ENCODE measurements at places on chromosomes 16 and 17.

DNA sequence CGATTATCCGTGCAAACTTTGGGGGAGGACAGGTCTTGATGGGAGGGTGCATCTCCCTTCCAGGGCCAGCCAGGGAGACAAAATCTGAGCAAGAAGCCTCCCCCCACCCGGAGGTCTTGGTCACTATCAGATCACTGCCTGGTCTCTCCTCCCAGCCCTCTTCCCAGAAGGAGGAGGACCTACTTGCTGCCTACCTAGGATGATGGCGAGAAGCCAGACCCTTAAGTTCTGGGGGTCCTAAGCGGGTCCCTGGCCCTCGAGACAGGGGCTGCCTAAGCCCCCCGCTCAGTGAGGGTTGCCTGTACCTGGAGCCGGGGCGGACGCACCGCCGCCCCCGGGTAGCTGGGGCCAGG is 4.6 kb downstream of the TSPOAP1 start:
- DNase-seq, result no peak

DNA sequence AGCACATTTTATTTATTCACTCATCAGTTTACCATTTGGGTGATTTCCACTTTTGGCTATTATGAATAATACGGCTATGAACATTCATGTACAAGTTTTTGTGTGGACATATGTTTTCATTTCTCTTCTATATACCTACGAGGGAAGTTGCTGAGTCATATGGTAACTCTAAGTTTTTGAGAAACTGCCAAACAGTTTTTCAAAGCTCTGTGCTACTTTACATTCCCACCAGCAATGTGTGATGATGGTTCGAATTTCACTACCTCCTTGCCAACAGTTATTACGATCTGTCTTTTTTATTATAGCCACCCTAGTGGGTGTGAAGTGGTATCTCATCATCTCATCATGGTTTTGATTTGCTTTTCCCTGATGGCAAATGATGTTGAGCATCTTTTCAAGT is 63.7 kb upstream of the MRTFB start:
- no peak for DNase-seq

- DNase-seq, result no peak
Measured at GRCh38 chr17:2222301-2222700, 81.3 kb downstream of the SMG6 start.

DNA sequence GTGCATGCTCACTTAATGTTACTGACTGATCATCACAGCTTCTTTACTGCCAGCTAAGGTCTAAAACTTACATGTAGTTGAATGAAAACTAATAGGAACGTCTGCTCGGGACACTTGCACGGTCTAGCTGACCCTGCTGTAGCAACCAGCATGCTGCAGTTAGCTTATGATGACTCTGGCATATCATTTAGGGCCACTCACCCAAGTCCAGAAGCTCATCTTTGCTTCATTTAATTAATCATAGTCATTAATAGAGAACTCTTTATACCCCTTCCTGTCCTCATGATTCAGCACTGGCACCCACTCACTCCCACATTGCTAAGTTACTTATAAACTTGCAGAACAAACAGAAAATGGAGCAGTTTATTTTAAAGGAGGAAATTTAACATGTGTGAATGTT is 136.3 kb downstream of the NLK start:
- no peak for DNase-seq

DNA sequence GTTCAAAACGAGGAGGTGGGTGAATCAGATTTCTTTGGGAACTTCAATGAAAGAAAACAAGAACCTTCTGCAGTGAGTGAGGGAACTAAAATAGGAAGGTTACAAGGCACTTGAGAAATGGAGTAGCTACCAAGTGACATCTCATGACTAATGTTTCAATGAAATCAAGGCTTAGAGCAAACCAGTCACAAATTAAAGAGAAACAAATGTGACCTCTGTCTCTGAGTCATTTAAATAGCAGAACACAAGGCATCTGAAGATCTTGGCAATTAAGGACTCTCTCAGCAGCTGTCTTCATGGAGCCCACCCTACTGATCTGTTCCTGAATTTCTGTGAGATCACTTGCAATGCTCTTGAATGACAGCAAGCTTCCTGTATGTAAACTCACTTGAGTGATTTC is 109.5 kb downstream of the CDH11 start:
- no peak for DNase-seq

DNA sequence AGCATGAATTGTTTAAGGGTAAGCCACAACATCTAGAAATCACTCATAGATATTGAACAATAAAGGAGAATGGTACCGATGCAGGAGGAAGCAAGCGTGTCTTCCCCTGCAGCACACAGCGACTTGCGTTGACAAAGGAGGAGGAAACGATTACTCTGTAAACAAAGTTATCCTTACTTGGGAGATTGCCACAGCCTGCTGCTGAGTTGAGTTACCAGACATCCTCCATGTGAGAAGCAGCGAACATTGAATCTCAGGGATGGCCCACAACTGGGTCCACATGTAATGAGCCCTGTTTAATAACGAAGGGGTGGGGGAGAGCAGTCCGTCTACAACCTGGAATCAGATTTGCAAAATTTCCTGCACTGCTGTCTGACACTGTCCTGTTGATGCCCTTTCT is 27.7 kb downstream of the CLUH start:
- no peak for DNase-seq

GRCh38 chr16:12429756-12430155 is 373.9 kb downstream of the CPPED1 start:
- no peak for DNase-seq

DNA sequence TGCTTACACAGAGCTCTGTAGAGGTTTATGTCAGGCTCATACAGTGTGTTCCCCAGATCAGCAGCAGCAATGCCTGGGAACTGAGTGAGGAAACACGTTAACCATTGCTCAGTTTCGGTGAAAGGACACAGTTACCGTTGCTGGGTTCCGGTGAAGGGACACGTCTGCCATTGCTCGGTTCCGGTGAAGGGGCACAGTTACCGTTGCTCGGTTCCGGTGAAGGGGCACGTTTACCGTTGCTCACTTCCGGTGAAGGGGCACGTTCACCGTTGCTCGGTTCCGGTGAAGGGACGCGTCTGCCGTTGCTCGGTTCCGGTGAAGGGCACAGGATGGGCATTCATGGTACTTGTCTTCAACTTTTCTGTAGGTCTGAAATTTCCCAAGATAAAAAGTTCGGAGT is 81.7 kb downstream of the MRM3 start:
- DNase-seq, result no peak

DNA sequence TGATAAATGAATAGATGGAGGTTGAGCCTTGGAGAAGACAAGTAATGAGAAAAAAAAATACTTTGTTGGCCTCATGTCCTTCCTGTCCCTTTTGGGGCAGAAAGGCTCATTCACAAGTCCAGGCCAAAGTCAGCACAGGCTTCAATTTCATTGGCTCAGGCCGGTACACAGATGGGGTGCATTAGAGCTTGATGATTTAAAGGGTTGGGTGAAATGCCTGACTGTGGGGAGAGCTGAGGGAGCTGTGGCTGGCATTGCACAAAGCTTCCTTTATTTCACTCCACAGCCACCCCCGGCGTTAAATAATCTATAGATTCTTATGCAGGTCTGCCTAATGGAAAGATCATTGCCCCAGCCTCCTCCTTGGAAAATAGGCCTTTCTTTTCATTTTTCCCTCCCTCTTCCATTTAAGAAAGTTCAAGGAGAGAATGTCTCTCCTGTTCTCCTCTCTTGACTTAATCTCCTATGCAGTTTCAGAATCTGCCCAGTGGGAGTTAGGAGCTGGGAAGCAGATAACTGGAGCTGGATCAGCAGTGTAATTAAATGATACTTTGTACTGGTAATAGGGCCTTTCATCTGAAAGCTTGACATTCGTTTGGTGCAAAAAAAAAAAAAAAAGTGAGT is 24.4 kb downstream of the YPEL2 start:
- no peak for DNase-seq

DNA sequence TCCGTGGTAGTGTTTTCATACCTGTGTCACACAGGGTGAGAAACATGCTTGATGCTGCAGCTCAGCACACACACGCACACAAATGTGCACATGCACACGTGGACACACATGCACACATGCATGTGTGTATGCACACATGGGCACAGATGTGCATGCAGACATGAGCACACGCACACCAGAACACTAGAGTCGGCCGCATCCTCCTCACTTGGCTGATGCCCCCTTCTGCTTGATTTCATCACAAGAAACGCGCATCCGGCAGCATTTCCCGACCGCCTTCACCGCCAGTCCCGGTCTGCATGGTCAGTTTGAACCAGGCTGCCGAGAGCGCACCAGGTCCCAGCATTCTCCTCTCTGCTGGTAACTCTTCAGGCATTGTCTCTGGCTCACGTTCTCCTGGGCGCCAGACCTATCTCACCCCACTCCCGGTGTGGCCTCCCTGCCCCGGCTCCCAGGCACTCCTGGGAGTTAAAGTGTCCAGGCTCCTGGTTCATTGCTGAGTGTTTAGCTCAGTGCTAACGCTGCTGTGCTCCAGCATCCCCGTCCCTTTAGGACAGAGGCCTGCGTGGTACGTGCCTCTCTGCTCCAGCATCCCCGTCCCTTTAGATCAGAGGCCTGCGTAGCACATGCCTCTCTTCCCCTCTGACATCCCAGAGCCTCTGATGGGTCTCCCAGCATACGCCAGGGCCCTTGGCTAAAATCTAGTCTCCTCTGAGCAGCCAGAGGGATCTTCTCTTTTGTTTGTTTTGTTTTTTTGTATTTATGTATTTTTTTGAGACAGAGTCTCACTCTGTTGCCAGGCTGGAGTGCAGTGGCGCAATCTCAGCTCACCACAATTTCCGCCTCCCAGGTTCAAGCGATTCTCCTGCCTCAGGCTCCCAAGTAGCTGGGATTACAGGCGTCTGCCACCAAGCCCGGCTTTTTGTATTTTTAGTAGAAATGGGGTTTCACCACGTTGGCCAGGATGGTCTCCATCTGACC is 16.0 kb downstream of the BAIAP2 start:
- no peak for DNase-seq

DNA sequence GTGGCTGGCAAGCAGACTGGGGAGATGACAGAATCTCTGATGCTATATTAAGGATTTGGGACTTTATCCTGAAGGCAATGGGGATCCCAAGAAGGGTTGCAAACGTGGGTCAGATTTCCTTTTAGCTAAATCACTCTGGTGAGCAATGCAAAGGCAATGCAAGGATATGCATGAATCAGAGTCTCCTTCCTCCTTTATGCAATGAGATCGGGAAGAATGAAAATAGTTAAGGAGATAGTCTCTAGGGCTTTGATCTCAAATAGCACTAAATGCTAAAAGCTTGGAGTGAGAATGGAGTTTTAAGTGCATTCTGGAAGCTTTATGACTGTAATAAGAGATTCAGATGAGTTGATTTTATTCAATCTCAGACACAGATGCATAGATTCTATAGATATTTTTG is 27.2 kb upstream of the SHISA9 start:
- no peak for DNase-seq

- no peak for DNase-seq
Measured at GRCh38 chr17:39750131-39751015, 12.6 kb downstream of the GRB7 start.

GRCh38 chr17:55458978-55459377 is 37.3 kb upstream of the MMD start:
- no peak for DNase-seq

DNA sequence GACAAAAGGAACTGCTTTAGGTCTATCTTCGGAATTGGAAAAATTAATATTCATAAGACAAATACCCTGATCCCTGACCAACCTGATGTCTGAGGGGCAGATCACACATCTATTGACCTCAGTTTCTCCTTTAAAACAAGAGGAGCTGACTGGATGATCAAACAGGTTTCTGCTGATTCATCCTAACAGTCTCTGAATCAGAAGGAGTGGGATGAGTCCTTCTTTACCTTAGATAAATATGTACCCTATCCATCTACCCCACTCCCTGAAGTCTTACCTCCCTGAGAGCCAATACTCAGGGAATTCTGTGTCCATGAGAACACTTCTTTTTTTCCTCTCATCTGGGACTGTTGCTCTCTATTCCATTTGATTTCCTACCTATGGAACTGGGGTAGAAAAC is 80.3 kb upstream of the CRHR1 start:
- DNase-seq, result no peak

DNA sequence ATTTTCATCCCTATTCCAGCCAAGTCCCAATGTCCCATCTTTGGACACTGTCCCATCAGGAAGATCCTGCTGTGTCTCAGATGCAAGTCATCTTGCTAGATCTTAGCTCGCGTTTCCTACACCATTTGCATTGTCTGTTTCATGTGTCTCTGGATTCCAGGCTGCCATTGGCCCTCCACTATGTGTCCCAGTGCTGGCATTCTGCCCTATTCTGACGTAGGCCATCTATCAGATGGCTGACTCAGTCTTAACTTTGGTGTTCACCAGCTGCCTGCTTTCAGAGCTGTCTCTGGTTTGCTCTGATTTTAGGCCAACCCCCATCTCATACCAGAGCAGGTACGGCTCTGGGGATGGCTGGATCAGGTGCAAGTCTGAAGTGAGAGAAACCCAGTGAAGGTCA is 300.9 kb upstream of the ASIC2 start:
- DNase-seq, result no peak

DNA sequence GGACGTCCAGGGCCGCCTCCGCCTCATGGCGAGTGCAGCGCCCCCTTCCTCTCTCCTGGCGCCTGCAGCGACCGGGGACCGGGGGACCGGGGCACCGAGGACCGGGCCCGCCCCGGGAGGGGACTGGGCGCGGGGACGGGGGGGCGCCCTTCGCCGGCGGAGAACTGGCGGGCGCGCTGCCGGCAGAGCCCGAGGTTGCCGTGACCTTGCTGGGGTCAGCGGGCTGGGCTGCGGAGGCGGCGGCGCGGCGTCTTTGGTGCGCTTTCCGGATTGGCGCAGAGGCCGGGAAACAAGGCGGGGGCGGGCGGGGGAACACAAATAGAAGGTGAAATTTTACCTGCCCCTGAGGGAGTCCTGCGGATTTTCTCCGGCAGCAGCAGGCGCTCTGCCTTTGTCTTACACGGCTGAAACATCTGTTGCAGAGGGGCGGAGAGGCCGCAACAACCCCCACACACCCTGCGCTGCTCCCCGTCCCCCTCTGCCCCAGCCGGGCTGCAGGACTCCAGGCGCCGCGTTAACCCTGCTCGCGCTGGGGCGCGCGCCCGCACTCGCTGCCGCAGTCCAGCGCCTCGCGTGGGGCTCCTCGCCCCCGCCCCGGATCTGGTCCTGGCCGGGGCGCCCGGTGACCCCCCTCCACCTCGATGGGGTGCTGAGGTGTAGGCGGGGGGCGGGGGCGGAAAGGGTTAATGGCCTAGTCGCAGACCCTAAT is 53.5 kb downstream of the SREBF1 start:
- no peak for DNase-seq

- DNase-seq, result no peak
Measured at GRCh38 chr17:78421084-78421533, 42.7 kb downstream of the PGS1 start.

Data from left renal cortex interstitium (tissue), 4 donors.